HuH-7.5 (cell line): ENCODE measurements at places on chromosomes 12 and 14.

- DNase-seq: no peak
Measured at GRCh38 chr12:52208424-52209165, 16.8 kb upstream of the KRT80 start.

GRCh38 chr12:85872497-85873091, 1.5 kb upstream of the NTS start:
- DNase-seq: no peak

DNA sequence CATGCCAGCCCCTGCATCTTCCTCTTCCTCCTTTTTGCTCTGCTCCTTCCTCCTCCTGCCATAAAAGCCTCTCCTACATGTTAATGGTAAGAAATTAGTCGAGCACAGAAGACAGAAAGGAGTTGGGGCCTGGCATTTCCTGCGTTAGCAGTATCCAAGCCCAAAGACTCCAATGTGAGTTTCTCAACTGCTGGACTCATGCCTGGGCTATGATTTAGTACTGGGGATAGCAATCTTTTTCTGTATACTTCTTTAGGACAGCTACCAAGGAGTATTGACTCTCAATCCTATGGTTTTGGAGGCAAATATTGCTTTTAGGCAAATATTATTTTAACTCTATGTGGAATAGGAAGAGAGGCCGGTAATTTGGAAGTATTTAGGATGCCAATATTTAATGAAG, 18.0 kb upstream of the SLC38A4 start:
- DNase-seq: no peak

DNA sequence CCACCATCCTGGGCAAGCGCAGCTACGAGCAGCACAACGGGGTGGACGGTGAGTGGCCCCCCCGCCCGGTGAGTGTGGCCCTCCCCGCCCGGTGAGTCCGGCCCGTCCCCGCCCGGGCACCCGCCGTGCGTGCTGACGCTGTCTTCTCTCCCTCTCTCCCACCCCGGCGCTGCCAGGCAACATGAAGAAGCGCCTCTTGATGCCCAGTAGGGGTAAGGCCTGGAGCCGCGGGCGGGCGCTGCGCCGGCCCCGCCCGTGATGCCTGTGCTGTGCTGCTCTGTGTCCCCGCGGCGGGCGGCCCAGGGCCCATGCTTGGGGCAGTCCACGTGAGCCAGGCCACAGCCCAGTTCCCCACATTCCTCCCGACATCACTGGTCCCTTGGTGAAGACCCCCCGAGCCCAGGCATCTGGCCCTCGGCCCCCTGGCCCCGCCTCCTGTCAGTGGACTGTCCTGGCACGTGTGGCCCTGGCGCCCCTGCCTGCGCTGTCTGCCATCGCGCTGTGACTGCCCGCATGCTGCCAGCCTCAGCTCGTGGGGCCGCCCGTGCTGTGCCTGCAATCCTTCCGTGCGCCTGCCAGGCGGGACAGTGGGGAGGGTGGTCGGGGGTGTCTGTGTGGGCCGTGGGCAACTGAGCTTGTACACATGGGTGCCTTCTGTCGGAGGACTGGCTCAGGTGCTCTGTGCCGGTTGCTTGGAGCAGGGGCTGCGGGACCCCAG, 7.9 kb upstream of the CRIP2 start:
- DNase-seq: no peak

DNA sequence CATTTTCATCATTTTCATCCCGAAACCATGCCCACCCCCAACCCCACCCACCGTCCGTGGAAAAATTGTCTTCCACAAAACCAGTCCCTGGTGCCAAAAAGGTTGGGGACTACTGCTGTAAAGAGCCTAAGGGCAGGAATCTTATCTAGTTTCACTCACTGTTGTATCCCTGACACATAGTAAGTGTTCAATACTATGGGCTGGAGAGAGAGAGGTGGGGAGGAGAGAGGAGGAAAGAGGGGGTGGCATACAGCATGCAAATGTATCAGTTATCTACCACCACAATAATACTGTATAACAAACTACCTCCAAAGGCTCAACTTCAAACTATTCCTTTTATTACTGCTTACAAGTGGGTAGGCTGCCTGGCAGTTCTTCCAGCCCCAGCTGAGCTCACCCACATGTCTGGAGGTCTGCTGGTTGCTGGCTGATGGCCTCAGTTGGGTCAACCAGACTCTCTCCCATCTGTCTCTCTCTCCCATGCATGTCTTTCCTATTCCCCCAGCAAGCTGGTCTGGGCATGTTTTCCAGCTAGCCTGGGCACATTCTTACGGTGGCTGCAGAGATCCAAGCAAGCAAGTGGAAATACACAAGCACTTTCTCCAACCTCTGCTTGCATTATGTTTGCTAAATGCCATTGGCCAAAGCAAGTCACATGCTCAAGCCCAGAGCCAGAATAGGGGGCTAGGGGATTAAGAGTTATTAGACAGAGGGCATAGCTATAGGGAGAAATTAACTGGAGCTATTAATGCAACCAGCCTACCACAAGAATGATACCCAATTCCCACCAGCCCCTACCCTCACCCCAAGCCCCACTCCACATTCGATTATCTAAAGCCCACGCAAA, 31.6 kb upstream of the FICD start:
- no peak for DNase-seq

- no peak for DNase-seq
Measured at GRCh38 chr12:58321414-58321813, 380.0 kb downstream of the ATP23 start.

DNA sequence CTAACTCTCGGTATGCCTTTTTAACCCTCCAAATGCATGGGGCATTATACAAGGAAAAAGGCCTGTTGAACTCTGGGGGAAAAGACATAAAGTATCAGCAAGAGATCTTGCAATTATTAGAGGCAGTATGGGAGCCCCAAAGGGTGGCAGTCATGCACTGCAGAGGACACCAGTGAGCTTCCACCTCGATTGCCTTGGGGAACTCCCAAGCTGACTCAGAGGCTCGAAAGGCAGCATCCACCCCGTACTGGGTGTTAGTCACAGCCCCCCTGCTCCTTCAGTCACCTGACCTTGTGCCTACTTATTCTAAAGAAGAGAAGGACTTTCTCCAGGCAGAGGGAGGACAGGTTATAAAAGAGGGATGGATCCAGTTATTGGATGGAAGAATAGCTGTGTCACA, 781.4 kb upstream of the TMEM132C start:
- DNase-seq: no peak

DNA sequence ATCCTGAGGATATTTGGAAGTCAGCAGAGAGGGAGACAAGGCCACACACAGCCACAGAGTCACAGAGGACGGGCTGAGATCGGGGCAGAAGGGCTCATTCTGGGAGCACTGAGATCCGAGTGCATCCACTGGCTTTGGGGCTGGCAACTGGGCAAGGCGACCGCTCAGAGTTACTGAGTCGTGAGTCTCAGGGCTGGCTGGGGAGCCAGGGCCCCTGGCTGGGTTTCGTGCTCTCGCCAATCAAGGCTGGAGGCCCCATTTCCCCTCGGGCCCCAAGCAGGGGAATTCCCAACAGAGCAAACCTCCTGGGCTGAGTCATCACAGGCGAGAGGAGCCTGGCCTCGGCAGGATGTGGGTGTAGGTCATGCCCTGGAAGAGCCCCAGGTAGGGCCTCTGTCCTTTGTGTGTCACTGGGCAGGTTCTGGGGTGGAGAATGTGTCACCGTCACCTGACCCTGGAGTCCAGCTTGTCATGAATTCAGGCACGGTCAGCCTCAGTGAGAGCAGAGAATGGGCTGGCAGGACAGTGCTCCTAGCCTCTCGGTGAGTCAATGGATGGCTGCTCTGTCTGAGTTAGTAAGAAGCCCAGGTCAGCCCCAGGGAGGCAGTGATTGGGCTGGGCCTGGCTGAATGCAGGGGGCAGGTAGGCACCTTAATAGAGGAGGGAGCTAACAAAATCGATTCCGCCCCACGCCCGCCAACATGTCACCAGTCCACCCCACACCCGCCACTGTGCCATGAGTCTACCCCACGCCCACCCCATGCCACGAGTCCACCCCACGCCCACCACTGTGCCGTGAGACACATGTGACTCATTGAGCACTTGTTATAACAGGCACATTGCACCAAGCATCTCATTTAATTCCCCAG, 16.9 kb downstream of the ASB2 start:
- DNase-seq: peak; percentile 78

- no peak for DNase-seq
Measured at GRCh38 chr14:78782551-78782950, 612.4 kb downstream of the NRXN3 start.

DNA sequence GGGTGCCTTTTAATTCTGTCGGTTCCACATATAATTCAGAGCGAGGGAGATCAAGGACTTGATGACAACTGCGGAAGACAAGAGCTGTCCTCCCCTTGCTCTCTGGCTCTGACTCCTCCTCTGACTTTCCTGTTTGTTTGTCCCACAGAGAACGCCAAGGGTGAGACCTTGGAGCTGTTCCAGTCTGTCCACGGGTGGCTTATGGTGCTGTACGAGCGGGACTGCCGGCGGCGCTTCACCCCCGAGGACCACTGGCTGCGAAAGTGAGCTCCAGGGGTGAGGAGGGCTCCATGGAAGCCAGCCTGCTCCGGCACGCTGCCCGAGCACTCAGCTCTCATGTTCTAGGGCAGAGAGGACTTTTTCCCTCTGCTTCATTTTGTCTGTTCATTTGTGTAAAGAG, 32.8 kb downstream of the UBE3B start:
- DNase-seq: no peak

- DNase-seq: no peak
Measured at GRCh38 chr12:131583090-131583712, 127.7 kb upstream of the SFSWAP start.

- peak; percentile 74 for DNase-seq
Measured at GRCh38 chr14:95561001-95561412, 26.2 kb downstream of the GLRX5 start.

DNA sequence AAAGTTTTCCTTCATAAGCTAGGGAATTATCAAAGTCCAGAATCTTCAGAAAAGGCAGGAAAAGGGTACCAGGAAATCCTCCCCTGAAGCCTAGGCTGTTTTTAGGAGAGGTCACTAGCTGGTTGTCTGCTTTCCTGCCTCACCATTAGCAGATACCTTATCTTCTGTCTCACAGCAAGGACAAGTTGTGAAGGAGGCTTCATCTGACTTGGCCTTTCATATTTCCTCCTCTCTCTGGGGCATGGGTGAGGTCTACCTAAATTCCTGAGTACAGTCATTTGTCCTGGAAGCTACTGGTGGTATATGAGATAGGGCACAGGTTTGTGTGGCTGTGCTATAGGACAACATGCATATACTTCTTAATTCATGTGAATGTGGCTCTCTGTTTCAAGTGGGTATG, 2.3 kb downstream of the FOXJ2 start:
- DNase-seq: no peak

DNA sequence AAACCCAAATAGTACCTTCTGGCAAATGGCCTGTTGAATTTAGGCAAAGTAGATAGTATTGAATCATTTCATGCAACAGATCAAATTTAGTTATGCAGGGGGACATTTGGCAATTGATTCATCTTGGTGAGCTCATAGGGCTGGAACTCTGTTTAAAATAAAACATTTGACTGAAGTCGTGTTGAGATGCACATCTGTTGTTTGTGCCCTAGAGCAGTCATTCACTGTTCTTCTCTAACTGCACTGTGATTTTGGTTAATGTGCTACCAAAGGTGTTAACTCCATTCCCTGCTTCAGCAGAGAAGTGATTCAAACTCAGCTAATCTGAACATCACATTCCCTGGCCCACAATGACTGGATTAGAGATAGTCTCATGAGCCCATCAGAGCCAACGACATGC, 44.0 kb upstream of the CSRP2 start:
- no peak for DNase-seq

GRCh38 chr12:68953536-68953935, 20.6 kb upstream of the CPM start:
- no peak for DNase-seq

DNA sequence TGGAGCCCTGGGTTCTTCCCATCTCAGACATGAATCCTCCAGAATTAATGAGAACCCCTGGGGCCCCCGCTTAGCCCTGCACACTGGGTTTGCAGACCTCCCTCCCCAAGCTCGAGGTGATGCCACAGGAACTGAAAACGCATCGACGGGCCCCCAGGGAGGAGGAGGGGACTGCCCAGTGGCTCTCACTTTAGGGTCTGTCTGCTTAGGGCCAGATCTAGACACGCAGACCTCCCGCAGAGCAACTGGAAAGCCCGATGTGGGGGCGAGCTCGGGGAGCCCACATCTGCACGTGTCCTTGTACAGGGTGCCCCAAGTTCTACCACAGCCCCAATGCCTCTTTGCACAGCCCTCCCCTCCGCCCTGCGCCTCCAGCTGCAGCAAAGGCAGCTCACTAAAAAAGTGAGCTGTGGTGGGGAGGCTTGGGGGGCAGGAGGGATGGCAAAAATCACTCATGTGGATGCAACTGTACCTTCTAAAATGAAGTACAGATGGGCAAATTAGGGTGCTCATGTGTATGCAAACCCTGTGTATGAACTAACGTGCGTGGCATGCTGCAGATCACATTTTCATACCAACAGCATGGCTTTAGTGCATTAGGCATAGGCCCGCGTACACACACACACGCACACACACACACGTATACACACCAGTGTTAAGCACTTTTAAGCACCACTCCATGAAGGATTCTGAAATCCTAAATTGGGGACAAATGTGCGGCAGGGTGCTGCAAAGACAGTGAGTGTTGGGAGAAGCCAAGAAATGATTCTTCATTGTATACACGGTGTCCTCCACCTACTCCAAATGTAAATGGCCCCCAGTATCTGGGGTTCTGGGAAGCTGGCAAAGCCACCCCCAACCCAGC, 99.9 kb upstream of the MAP1LC3B2 start:
- no peak for DNase-seq

GRCh38 chr14:20383032-20383431, 30.3 kb downstream of the TEP1 start:
- DNase-seq: no peak

- no peak for DNase-seq
Measured at GRCh38 chr14:66944872-66945271, 244.4 kb upstream of the GARIN2 start.

DNA sequence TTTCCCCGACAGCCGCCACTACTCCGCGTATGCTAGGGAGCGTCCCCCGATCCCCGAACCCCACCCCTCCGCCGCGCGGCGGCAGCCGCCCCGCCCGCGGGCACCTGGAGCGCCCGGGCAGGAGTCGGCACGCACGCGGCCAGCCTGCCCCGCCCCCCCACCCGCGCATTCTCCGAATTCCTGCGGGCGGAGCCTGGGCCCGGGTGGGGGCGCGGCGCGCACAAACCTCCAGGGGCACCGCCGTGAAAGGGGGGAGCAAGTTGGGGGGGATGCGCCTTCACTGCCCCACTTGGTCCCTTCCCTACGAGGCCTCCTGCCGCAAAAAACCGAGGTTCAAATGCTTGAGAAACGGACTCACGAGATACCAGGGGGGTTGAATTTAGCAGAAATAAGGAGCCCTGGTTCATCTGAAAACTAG, 1.7 kb downstream of the AJUBA start:
- DNase-seq: peak; percentile 78

GRCh38 chr12:47105914-47106674, 26.3 kb upstream of the AMIGO2 start:
- DNase-seq: no peak

GRCh38 chr12:129550353-129550752, 353.5 kb downstream of the TMEM132D start:
- no peak for DNase-seq

DNA sequence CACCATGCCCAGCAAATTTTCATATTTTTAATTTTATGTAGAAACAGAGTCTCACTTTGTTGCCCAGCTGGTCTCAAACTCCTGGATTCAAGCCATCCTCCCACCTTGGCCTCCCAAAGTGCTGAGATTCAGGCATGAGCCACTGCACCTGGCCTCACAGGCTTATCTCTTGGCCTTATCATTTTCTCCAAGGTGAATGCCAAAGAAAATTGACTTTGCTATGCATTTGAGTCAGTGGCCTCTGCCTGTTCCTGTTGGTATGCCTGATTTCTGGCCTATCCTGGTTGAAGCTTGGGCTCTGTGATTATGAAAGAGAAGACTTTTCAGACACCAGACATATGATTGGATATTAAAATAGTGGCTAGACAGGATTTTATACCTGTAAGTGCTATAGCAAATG, 34.2 kb downstream of the MANSC1 start:
- no peak for DNase-seq
